ENCODE measurements at places on chromosomes 6 and 20. TPM values are rescaled to one million over a fixed set of nuclear protein-coding genes. Genes with fewer than 3 reads are reported as not detected.

PREX1 gene
- 16.5 TPM for total RNA-seq

CCDC170 gene
- total RNA-seq, result under 0.01 TPM

CYP21A2 gene
- total RNA-seq, result not detected

FAM217A gene
- not detected for total RNA-seq

IL17F gene
- not detected for total RNA-seq

LY6G6C gene
- not detected for total RNA-seq

ZSCAN16 gene
- 2.7 TPM for total RNA-seq

SLC52A3 gene
- 0.46 TPM for total RNA-seq

RAD21L1 gene
- total RNA-seq, result not detected

GABRR1 gene
- not detected for total RNA-seq

SYCP2L gene
- 0.69 TPM for total RNA-seq

GUCA1A gene
- total RNA-seq, result not detected

DEFB132 gene
- total RNA-seq, result not detected

TMC2 gene
- not detected for total RNA-seq

L3MBTL3 gene
- 5.9 TPM for total RNA-seq

NHLRC1 gene
- 4.2 TPM for total RNA-seq

PROCR gene
- total RNA-seq, result 6.9 TPM

SLC18B1 gene
- 134 TPM for total RNA-seq

CDSN gene
- total RNA-seq, result not detected

SLC24A3 gene
- total RNA-seq, result not detected

RHAG gene
- total RNA-seq, result not detected

ADA gene
- total RNA-seq, result 8.0 TPM

TRIM31 gene
- total RNA-seq, result not detected

SPATA2 gene
- total RNA-seq, result 5.5 TPM

CLPSL2 gene
- total RNA-seq, result not detected

HLA-DRB5 gene
- total RNA-seq, result 8.4 TPM

SPAG4 gene
- 1.00 TPM for total RNA-seq

LIME1 gene
- total RNA-seq, result 1.4 TPM

CTAGE9 gene
- total RNA-seq, result not detected

PAX1 gene
- not detected for total RNA-seq

ABCC10 gene
- 25.8 TPM for total RNA-seq

VNN1 gene
- total RNA-seq, result not detected

ARMH2 gene
- total RNA-seq, result not detected

LINC00237 gene
- total RNA-seq, result not detected

HTR1B gene
- total RNA-seq, result 0.73 TPM

MOG gene
- not detected for total RNA-seq

MEI4 gene
- total RNA-seq, result not detected

HLA-DQB2 gene
- total RNA-seq, result not detected
